ENCODE measurements at places on chromosomes 6 and 20. TPM values are rescaled to one million over a fixed set of nuclear protein-coding genes. Genes with fewer than 3 reads are reported as not detected.

Gene DNMT3B
- 0.81 TPM for total RNA-seq

Gene ATP6V1G2
- total RNA-seq = 2.0 TPM

Gene OR12D1
- total RNA-seq = not detected

Gene ADGB
- not detected for total RNA-seq

Gene SLC22A1
- total RNA-seq = 1.4 TPM

Gene PTK6
- total RNA-seq = 0.29 TPM

Gene LGSN
- not detected for total RNA-seq

Gene PRRT1
- 1.1 TPM for total RNA-seq

Gene SULF2
- 33.6 TPM for total RNA-seq

Gene DHX35
- total RNA-seq = 11.2 TPM

Gene ZFP64
- total RNA-seq = 10.8 TPM

Gene LAMA4
- total RNA-seq = 56.9 TPM

Gene KCNG1
- total RNA-seq = 0.28 TPM

Gene MOXD1
- total RNA-seq = 4.1 TPM

Gene HCK
- total RNA-seq = 3.1 TPM

DNA sequence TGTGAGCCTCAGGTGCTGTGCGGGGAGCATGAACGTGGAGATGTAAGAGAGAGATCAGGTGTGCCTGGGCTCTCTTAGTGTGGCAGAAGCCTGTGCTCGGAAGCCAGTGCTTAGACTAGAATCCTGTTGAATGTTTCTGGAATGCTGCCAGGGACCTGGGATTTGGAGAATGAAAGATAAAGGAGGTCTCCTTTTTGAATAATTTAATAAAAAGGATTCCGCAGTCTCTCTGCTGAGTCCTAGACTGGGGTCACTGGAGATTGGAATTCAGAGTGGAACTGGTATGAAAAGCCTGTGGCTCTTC, 18.8 kb upstream of the EFCAB8 start:
- no peak for DNase-seq

- no peak for DNase-seq
Measured at GRCh38 chr20:5164645-5165625, 38.1 kb downstream of the CDS2 start.

- no peak for DNase-seq
Measured at GRCh38 chr6:156517088-156517487, 260.1 kb upstream of the ARID1B start.

GRCh38 chr20:13684566-13685222, 46.0 kb upstream of the TASP1 start:
- no peak for DNase-seq

- DNase-seq = no peak
Measured at GRCh38 chr6:127897484-127897883, 3.4 kb downstream of the THEMIS start.

DNA sequence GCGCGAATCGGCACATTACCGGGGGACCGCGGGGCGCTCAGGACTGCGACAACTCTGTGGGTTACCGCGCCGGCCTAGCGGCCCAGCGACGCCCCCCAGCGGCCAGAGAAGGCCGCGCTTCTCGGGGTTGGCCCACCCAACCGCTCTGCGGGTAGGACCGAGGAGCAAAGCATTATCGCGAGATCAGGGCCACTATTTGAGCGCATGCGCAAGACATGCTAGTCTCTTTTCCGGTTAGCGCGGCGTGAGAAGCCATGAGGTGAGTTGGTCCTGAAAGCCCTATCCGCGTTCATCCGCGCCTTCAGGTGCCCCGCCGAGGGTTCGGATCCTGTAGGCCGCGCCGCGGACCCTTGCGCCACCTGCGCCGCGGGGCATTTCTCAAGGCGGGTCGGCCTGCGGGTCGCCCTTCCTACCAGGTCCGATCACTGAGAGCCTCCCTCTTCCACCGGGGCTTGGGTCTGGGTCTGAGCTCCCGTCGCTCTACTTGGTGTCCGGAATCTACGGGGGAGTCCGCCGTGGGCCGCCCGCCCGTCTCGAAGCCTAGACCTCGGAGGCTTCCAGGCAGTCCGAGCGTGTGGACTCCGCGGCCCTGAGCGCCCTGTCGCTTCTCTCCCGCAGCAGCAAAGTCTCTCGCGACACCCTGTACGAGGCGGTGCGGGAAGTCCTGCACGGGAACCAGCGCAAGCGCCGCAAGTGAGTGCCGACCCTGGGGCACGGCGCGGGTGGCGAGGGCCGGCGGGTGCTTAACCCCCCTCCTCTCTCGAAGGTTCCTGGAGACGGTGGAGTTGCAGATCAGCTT, at the start of gene RPL10A:
TSS of gene RPL10A (plus strand) at position 221 of the 799 bp plus-strand sequence. CDS start at position 255, 34 bp downstream.
- peak; percentile 97 for DNase-seq

- no peak for DNase-seq
Measured at GRCh38 chr6:149834513-149835481, 29.4 kb downstream of the LRP11 start.

DNA sequence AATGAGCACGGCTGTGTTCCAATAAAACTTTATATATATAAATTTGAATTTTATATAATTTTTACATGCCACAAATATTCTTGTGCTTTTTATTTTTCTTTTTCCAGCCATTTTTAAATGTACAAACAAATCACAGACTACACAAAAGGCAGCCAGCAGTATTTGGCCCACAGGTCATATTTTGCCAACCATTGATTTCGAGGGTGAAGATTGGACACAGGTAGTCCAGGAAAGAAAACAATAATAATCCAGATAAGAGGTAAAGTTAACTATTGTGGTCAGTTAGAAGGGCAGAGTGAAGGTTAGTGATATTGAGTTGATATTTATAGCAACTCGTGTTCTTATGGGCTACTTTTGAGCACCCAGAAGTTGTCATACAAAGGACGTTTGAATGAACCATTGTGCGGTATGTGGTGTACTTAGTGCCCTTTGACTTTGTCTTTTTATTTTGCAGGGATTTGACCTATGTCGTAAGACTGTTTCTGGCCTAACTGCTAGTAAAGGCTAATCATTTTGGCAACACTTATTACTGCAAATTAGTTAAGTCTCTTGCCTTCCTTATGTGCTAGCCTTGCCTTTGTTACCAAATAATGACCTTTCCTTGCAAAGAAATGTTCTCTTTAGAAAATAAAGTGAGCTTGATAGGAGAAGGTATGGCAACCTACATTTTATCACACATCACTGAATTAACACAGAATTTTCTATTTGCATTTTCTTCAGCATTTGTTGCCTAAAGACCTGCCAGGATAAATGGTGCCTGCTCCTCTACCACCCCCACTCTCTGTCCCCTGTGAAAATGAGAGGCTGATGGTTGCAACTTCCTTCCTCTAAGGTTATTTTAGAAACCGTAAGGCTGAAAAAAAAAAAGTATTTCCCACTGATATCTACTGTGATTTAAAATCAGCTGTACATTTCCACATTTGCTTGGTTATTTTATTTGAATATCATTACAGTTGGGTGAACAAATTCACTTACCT, 493.9 kb upstream of the SOX4 start:
- DNase-seq = no peak

GRCh38 chr20:63553251-63553932, 567 bp upstream of the FNDC11 start:
- DNase-seq = peak; percentile 78

- no peak for DNase-seq
Measured at GRCh38 chr20:8796088-8796660, 272.7 kb upstream of the PLCB4 start.

DNA sequence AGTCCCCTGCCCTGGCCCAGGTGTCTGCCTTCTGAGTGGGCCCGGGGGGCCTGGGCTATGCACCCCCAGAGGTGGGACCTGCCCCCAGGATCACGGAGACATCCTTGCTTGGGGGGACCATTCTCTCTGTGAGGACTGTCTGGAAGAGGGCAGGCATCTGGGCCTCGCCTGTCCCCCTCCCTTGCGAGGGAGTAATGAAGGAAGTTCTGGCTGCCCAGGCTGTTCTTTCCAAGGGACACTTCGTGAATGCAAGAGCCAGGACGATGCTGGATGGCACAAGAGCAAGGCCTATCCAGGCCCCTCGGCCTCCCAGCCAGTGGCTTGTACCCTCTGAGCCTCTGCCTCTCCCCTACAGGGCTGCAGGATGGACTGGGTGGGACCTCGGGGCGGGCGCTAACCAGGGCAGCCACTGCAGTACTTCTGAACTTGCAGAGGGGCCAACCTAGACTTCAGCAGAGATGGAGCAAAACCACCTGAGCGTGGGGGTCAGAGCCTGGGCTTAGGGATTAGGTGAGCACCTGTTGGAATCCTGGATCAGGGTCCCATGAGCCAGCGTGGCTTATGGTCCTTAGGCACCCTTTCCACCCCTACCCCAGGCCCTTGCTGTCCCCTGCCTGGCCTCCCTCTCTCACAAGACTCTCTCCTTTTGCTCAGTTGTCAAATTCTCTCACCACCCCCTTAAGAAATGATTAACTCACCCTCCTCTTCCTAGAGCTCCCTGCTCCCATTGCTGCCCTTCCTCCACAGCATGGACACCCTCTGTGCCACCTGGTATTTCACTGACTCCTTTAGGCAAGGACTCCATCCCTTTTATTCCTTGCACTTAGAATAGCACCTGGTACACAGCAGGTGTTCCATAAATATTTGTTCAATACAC, 53.2 kb downstream of the CTCFL start:
- DNase-seq = no peak

DNA sequence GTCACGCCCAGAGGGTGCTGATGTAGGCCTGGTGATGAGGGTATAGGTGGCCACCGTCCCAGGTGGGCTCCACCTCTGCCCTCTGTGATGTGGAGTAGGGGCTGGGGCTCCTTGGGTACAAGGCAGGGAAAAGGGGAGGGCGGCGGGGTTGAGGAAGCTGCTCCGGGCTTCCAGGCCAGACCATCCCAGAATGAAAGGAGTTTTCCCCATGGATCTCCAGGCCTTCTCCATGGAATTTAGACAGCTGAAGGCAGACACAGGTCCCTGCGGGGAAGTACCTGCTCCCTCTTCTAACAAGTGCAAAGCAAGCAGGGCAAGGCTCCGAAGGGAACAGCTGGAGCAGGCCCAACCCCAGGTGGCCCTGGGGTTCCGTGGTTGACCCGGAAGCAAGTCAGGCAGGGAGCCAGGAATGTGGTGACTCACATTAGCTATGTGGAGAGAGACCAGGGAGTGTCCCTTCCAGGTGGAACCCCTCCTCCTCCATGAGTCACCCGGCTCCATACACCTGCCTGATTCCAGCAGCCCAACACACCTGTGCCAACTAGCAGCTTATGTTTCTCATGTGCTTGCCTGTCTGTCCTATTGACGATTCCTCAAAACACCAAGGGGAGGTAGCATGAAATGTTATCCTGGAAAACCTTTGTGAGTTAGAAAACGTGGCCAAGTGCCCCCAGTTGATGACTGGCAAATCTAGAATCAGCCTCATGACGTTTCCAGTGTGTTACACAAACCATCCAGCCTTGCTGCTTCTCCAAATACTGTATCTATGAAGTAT, 59.7 kb upstream of the SNX9 start:
- peak; percentile 45 for DNase-seq
